ENCODE measurements at places on chromosomes 4 and X.

GRCh38 chrX:107146670-107147069 lies 28.0 kb upstream of the RBM41 start:
- no peak for DNase-seq

GRCh38 chrX:132594999-132595398 lies 106.2 kb upstream of the MBNL3 start:
- no peak for DNase-seq

DNA sequence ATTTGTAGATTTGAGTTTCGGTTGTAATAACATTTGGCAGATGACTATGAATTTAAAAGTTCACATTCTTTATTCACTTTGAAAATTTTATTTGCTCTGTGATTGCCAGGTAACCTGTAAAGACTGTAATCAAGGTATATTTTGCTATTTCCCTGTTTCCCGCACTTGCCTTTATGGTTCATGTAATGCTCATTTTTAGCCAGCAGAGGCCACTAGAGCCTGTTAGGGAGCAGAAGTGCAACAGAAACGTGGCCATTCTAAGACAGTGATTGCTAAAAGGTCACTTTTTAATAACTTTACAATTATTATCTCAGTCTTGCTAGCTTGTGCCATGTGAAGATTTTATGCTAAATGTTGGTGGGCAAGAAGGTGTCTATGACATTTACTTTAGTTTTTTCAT lies 12.4 kb downstream of the YIPF6 start:
- DNase-seq: no peak

- no peak for DNase-seq
Observed at GRCh38 chrX:56310581-56310980, 78.4 kb downstream of the KLF8 start.

- no peak for DNase-seq
Observed at GRCh38 chr4:80006935-80007744, 65.9 kb downstream of the ANTXR2 start.

GRCh38 chr4:169253113-169253671 lies 17.6 kb downstream of the SH3RF1 start:
- no peak for DNase-seq

All from activated naive CD4-positive, alpha-beta T cell treated with anti-CD3 and anti-CD28 coated beads, Interleukin-2, amount 50 U/mL, for 16 hours (primary cell).